ENCODE measurements at places on chromosomes 3 and 15.
A peak's percentile ranks its signal among the peaks of the same experiment; 100 is the strongest.

- DNase-seq, result no peak
Observed at GRCh38 chr3:46365041-46365440, 5.7 kb upstream of the CCR5 start.

- DNase-seq, result no peak
Observed at GRCh38 chr3:192433704-192434103, 293.6 kb downstream of the FGF12 start.

DNA sequence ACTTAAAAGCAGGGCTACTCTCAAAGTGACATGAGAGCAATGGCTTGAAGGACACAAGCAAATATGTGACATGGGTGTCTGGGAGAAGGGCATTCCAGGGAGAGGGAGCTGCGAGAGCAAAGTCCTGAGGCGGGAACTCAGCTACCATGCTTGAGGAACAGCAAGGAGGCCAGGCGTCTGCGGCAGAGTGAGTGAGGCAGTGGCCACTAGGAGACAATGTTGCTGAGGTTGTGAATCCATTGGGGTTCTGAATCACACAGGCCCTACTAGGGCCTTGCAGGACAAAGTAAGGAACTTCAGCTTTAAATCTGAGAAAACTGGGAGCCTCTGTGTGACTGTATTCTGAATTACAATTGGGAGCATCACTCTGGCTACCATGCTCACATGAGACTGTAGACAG lies 94.1 kb upstream of the PRICKLE2 start:
- DNase-seq, result no peak

DNA sequence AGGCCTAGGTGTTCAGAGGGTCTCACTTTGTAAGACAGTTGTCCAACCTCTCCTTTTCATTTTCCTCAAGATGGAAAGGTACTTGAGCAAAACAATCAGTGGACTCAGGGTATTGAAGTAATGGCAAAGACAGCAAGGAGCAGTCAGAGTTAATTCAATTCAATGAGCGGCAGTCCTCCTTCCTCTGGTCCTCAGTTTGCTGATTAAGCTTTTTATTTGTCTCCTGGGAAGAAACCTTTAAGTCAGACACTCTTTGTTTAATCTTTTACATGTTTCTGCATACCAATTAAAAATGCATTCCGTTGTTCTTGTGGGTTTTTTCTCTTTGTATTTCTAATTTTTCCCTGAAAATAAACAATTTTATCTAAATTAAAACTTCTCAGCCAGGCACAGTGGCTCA lies 18.9 kb upstream of the ALDH1L1 start:
- no peak for DNase-seq

DNA sequence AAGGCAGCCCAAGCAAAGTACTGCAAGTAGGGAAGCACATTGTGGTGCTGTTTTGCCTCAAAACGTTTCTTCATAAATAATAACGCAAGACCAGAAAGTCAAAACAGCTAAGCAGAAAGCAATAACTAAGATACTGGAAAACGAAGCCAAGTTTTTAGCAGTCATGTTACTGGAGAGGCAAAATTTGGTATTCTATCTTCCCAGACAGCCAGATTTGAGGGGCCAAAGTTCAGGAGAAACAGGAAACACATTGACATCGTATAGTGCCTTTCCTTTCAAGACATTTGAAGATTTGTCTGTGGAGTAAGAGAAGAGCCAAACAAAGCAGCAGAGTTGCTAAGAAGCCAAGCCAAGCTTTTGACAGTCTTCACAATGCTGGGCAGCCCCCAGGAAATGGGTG lies 843.6 kb upstream of the NECTIN3 start:
- DNase-seq, result no peak

DNA sequence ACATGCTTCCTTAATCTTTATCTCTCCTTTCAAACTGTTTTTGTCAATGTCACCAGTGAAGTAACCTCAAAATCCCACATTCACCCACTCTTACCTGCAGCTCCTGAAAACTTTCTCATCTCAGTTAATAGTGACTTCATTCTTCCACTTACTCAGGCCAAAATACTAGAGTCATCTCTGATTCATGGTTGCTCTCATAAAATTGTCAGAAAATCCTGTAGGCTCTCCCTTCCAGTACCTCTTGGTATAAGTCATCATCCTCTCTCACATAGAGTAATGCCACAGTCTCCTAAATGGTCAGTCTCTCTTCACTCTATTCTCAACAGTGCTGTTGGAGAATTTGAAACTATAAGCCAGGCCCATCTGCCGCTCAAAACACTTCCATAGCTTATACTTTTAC lies 34.9 kb upstream of the POU1F1 start:
- no peak for DNase-seq

DNA sequence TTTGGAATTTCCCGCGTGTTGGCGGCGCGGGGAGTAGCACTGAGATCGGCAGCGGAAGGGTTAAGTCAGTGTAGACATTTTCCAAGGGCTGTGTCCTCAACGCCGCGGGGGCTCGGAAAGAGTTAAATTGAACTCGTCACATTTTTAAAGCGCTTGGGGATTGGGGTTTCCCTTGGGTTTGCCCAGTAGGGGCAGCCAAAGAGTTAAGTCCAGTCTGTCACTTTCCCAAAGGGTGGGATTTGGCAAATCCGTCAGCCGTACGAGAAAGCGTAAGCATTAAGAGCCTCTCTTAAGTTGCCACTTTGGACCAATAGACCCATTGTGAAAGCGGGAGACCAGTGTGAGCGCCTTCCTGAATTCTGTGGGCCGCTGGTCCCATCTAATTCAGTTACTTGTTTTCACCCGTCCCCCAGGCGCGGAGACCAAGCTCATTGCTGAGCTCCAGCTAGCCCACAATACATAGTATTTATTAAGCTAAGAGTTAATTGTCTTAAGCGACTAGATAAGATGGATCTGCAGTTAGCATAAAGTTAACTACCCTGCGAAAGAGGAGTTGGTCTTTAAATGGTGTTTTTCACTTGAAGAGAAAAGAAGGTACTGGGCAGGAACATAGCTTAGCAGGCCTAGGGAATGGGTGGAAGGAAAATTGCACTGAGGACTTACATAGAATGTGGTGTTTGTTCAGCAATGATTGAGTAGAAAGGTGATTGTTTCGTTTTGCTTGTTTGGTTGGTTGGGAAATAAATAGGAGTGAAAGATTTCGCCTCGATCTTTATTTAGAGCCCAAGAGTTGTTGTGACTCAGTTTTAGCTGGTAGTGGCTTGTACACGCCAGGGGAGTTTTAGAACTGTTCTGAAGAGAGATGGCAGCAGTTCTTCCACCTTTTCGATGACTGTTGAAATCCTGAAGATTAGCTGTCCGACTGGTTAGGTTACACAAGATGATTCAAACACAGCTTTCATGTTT lies 932 bp downstream of the ARL8B start:
- peak; percentile 56 for DNase-seq

GRCh38 chr3:12948371-12948770 lies 107.0 kb upstream of the RPL32 start:
- no peak for DNase-seq
